Motor neuron (in vitro differentiated cells): ENCODE measurements at places on chromosomes 5 and 9. TPM values are rescaled to one million over a fixed set of nuclear protein-coding genes. Genes with fewer than 3 reads are reported as not detected.
A peak's percentile ranks its signal among the peaks of the same experiment; 100 is the strongest.

The LAMC3 gene
- total RNA-seq = 0.15 and 0.70 TPM in 2 replicates

GRCh38 chr5:83608122-83608521 is 112.5 kb downstream of the HAPLN1 start:
- peak; percentile 57 for ATAC-seq

DNA sequence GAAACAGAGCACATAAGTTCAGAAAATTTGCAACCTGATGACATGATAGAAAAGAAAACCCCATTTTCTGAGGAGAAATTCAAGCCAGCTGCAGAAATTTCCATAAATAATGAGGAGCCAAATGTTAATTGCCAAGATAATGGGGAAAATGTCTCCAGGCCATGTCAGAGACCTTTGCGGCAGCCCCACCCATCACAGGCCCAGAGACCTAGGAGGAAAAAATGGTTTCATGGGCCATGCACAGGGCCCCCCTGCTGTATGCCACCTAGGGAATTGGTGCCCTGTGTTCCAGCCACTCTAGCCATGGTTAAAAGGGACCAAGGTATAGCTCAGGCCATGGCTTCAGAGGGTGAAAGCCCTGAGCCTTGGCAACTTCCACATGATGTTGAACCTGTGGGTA is 118.1 kb downstream of the NR2F1-AS1 start:
- ATAC-seq = no peak

DNA sequence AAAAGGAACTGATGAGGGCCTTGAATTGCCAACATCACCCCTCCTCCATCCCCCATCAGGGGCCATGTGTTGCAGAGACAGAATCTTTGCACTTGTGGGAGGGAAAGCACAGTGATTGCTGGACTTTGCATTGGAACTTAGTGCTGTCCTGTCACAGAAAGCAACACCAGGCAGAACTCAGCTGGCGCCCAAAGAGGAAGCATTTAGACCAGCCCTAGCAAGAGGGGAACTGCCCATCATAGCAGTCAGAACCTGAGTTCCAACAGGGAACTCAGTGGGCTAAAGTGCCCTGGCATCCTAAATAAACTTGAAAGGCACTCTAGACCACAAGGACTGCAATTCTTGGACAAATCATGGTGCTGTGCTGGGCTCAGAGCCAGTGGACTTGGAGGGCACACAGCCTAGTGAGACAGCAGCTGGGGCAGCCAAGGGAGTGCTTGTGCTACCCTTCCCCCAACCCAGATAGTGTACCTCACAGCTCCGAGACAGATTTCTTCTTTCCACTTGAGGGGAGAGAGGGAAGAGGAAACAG is 128.1 kb downstream of the ACTL7B start:
- no peak for ATAC-seq

DNA sequence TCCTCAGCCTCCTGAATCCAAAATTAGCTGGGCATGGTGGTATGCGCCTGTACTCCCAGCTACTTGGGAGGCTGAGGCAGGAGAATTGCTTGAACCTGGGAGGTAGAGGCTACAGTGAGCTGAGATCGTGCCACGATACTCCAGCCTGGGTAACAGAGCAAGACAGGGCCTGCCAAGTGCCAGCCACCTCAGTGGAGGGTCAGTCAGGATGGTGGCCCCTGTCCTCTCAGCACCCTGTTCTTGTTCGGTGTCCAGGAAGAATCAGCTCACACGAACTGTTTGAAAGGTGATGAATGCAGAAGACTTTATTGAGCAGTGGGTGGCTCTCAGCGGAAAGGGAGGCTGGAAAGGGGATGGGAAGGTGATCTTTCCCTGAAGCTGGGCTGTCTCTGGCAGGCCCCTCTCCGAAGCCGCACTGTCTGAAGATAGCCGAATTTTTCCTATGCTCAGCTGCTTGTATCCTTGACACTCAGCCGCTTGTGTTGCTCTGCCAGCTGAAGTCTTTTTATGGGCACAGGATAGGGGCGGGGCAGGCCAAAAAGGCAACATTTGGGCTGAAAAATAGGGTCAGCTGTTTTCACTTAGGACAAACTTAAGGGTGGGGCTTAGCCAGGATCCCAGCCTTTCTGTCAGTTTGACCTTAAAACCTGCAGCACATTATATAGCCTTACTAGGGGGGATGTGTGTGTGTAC is 50.9 kb downstream of the UBE2R2 start:
- ATAC-seq = no peak
